CD4-positive, alpha-beta T cell treated with Interferon gamma for 1 hour (primary cell): ENCODE measurements at places on chromosomes 13 and 19.

- DNase-seq, result no peak
Observed at GRCh38 chr13:113049981-113050380, 55.6 kb upstream of the F7 start.

DNA sequence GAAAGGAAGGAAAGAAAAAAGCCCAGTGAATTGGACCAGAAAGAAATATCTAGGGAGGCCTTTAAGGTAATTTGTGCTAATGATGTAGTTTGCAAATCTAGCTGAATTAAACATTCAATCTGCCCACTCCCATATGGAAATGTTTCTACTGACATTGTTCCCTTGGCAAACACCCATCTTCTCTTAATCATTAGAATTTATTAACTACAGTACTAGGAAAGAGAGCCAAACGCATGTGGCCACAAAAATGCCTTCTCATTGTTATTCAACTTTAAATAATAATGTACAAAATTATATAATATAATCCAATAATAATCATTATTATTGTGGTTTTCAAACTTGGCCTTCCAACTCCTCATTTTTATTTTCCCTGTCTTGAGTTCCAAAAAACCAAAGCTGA, 234.7 kb downstream of the NHLRC3 start:
- DNase-seq, result no peak

DNA sequence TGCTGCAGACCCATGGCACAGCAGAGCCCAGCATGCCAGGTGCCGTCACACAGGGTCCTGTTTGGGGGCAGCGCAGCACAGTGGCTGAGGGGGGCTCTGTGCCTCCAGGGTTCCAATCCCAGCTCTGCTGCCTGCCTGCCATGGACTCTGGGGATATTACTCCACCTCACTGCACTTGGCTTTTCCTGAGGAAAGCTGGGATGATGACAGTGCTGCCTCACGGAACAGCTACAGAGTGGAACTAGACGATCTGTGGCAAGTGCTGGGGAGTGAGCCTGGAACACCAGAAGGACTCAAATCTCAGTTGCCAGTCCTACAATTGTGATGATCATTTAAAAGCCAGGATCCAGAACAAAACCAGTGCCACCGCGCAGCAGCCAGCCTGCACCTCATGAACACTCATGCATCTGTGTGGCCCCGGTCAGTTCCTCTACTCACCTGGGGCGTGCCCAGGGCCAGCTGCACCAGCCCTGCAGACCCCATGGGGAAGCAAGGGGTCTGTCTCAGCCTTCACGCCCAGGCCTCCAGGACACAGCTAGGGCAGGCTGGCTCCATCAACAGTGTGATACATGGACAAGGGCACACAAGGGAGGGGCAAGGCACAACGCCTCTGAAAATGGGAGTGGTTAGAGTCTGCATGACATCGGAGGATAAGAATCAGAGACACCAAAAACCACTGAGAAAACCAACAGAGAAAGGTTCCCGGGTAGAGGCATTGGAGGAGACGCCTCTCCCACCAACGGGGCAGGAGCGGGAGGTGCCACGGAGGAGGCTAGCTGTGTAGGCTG, 55.2 kb downstream of the ATP7B start:
- DNase-seq, result no peak

DNA sequence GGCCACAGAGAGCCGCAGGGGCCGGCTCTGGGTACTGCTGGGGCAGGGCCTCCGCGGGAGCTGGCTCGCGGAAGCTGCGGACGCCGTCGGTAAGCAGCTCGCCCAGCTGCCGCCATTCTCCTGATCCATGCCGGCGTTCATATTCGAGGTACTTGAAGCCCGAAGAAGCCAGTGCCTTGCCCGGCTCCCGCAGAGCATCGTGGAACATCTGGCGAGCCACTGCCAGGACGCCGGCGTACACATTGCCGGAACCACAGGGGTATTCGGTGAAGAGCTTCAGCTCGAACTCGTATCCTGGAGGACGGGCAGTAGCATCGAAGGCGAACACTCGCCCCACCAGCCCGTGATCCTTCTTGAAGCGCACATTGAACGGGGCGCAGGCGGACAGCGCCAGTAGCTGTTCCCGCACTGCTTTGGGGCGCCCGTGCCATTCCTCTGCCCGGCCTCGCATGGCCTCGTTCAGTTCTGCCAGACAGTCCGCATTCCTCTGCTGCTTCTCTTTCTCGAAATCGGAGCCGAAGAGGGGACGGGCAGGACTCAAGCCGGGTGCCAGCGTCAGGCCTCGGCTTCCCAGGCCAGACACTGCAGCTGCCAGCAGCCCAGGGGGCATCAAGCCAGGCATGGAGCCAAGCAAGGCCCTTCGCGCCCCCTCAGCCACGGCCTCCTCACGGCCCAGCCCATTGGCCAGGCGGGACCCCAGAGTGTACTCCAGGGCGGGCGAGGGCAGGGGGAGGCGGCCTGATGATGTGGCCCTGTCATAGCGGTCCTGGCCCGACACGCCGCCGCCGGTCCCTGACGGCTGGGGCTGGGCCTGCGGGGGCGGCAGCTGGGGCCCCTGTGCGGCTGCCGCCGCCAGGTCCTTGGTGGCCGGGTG, 1.0 kb downstream of the IRF2BP1 start:
- DNase-seq, result no peak

DNA sequence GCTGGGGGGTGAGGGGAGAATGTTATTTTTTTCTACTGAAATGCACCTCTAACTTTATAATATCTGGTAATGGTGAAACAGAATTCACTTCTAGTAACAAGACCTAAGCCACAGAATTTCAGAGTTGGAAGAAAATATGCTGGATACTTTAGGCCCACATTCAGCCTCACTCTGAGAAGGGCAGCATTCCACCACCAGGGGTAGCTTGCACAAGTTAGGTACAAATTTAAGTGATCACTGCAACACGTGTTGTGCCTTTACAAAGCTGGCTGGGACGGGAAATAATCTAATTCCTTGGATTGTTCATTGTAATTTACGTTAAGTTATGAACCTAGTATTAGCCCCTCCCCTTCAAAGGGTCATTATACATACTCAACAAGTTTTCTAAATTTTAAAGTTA, 192.3 kb downstream of the RGCC start:
- no peak for DNase-seq

DNA sequence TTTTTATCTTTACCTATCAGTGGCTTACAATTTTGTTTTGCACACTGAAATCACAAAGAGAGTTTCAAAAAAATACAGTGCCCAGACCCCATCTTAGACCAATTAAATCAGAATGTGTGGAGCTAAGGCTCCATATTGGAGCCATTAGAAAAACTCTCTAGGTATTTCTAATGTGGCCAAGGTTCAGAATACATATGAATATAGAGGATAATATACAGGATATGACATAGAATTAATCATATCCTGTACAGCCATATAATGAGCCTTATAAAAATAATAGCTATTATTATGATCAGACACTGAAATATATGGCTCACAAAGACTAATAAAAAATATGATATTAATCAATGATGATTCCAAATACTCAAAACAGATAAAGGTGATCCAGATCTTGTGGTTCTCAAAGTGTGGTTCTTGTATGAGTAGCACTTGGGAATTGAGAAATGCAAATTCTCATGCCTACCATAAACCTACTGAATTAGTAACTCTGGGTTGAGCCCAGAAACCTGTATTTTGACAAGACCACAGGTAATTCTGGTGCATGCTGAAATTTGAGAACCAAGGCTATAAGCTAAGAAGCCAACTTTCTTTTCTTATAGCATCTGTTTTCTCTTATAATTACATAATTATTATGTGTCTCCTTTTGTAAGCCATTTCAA, 408.0 kb downstream of the DIAPH3 start:
- no peak for DNase-seq
